CD8-positive, alpha-beta memory T cell (primary cell): ENCODE measurements at places on chromosomes 12 and 14.

- no peak for DNase-seq
These were observed 248.9 kb upstream of the TMEM132C start for GRCh38 chr12:128018067-128018466.

DNA sequence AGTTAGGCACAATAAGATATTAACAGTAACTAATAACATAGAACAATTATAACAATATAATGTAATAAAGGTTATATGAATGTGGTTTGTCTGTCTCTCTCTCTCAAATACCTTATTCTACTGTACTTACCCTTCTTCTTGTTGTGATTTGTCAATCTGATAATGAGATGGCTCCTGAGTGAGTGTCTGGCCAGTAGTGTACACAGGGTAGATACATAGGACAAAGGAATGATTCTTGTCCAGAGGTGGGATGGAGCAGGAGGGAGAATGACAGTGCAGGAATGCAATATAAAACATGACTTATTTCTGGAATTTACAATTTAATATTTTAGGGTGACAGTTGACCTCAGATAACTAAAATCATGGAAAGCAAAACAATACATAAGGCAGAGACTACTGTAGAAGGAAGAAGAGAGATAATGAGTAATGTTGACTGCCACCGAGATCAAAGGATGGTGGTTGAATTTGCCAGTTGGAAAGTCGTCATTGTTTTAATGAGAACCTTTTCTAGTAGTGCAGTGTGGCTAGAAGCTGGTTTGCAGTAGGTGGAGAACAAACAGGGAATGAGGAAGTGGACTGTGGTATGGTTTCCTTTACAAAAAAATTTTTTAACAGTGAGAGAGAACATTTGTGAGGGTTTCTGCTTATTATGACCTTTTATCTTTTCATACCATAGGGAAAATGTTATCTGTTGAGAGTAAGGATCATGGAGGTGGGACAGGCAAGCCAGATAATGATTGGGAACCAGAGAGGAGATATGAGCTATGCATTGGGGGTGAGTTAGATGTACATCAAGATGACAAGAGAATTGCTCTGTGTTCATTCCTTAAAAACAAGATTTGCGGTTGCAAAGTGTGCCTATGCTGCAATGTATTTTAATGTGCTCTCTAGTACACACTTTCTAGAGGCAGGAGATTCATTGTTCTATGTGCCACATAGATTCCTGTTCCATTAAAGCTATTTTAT is 458.3 kb downstream of the BTG1 start:
- no peak for DNase-seq

DNA sequence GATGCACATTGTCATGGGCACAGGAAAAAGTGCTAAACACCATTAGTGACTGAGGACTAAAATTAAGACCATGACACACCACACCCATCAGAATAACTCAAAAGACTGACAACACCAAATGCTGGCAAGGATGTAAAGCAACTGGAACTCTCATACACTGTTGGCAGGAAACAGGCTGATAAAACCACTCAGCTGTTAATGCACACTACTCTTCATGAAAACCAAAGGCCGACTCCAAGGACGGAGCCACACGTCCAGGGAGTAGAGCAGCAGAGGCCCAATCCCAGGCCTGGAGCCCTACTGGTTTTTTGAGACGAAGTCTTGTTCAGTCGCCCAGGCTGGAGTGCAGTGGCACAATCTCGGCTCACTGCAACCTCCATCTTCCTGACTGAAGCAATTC is 6.4 kb downstream of the RAD52 start:
- DNase-seq, result no peak

DNA sequence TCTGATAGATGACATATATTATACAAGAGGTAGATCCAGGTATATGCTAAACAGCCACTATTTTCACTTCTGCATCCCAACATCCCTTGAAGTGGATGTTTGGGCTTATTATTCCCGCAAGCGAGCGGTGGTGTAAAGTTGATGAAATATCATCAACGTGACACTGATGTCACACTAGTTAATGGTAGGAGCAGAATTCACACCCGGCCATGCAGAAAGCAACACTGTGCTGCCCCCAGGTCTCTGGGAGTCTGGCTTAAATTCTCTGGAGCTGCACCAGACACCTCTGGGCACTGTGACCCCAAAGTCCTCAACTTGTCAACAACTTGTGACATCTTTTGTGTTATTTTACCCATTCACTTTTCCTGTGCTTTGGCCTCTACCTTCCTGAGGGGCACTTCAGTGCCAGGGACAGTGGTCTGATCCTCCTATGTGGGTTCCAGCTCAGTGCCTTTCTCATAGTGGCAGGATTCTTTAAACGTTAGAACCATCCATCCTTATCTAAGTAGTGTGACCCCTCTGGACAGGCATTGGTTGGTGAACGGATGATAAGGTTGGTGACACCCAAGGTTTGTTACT is 952 bp downstream of the DRAM1 start:
- DNase-seq, result no peak
